ENCODE measurements at places on chromosomes 6 and 20.

- no peak for DNase-seq
Observed at GRCh38 chr6:147119310-147119709, 84.9 kb upstream of the STXBP5 start.

GRCh38 chr6:134593887-134594286, 276.0 kb upstream of the SGK1 start:
- DNase-seq = no peak

- DNase-seq = no peak
Observed at GRCh38 chr6:144990784-144991183, 705.6 kb downstream of the UTRN start.

DNA sequence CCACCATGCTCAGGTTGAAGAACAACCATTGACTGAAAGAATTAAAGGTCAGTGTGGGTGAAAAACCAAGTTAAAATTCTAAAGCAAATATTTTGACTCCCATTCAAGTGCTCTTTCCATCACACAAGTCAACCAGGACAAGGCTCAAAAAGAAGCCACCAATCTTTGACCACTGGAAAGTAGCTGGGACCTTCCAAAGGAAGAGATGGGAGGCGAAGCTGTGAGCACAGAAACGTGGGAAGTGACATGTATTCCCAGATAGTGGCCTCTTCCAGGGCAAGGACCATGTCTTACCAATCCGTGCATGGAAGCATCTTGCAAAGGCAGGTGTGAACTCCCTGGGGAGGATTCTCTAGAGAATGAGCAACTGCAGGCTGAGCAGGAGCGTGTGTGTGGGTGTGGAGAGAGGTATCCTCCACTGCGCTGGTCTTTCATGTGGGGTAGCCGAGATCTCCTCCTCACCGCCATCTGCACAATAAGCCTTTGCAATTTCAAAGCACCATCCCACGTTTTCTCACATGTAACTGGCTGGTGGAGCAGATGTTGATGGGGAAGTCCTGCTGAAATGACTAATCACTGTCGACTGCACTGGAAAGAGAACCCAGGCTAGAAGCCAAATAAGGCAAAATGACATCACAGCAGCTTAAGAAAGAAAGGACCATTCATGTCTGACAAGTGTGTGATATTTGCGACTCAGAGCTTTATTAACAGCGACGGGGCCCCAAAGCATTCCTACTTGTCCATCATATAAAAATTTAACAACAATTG, 189.4 kb upstream of the RREB1 start:
- peak; percentile 79 for DNase-seq

GRCh38 chr6:128439627-128440026, 80.8 kb downstream of the PTPRK start:
- DNase-seq = no peak

- DNase-seq = peak; percentile 45
Observed at GRCh38 chr6:30493643-30494250, 4.4 kb downstream of the HLA-E start.

DNA sequence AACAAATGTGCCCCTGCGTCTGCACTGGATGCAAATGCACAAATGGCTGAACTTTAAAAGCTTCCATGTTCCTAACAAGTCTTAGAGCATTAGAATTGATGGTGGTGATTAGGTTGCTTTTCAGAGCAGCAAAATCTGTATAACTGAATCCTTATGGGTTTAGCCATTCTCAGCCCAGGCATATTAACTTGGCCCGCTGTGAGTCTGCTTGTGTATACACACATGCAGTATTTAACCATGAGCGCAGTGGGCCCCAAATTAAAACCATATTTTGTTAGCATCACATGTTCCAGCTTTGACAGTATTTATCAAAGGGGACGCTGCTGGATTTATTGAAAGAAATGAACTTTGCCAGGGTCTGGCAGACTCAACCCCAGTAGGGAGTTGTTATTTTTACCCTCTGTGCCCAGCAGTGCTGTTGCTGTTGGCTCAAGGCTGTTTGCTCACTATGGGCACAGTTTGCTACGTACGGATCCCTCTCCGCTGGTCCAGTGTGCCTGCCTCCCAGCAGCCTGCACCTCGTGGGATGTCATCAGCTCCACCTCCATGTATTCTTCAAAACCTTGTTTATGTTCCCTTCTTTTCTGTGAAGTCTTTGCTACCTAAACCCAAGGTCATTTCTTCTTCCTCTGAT, 144.7 kb downstream of the QRSL1 start:
- no peak for DNase-seq

DNA sequence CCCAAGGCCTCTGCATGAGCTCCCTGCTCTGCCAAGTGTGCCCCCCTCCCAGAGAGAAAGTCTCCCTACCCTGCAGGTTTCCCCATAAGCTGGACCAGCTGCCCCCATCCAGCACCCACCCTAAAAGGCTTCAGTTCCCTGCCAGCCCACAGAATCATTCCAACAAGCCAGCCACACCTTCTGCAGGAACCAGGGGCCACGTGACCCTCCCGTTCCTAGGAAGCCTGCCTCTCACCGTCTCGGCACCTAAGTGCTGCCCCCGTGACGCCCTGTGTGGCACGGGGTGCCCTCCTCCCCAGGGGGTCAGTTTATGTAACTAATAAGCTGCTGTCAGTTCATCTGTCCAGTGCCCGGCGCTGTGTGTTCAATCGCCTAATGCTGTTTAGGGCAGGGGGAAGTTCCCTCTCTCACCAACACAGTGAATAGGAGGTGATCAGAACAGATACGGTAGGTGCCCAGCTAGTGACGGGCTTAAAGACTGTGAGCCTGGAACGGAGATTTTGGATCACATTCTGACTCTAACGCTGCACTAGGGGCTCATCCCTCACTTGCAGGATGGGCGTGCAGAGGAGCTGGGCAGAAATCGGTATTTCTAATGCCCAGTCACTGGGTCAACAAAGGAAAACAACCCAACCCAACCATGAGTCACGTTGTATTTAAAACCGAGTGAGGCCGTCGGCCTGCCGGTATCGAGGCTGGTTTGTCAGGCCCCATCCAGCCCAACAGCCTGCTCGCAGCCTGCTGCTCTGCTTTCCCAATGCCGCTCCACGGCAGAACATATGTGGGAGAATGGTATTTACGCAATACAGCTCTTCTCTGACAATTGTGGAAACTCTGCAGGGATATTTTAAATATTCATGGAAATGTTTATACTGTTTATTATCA, 56.0 kb downstream of the RAMACL start:
- no peak for DNase-seq

DNA sequence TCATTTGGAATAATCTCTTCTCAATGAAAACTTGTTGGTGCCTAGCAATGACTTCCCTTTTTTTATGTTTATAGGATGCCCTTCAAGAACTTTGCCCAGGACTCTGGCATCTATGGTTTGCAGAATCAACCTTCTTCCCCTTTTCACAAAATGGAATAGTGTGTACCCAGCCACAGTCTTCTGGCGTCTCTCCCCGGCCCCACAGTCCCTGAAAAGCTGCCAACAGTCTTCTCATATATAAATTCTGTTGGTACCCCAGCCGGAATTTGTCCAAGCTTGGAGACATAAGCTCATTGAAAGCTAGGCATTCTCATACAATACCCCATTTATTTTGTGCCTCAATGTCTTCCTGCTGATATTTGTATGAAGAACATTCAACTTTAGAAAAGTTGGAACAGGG, 26.4 kb upstream of the MCM3 start:
- DNase-seq = no peak

DNA sequence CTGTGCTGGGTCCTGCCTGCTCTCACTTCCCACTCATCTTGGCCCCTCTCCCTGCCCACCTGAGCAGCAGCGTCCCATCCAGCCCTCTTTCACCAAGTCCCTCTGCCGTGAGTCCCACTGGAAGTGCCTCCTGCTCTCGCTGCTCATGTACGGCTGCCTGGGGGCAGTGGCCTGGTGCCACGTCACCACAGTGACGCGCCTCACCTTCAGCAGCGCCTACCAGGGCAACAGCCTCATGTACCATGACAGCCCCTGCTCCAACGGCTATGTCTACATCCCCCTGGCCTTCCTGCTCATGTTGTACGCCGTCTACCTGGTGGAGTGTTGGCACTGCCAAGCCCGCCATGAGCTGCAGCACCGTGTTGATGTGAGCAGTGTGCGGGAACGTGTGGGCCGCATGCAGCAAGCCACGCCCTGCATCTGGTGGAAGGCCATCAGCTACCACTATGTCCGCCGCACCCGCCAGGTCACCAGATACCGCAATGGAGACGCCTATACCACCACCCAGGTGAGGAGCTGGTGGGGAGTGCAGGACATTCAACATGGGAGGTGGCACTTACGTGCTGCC, 2.8 kb downstream of the TMEM151B start:
- DNase-seq = no peak

DNA sequence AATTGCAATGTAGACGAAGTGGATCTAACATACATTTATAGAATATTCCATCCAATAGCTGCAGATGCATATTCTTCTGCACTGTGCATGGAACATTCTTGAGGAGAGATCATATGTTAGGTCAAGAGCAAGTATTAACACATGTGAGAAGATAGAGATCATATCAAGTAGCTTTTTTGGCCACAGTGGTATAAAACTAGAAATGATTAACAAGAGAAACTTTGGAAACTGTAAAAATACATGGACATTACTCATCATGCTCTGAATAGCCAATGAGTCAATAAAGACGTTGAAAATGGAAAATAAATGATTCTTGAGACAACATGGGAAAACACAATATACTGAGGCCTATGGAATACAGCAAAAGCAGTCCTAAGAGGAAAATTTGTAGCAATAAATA, 94.2 kb downstream of the STXBP5 start:
- no peak for DNase-seq

DNA sequence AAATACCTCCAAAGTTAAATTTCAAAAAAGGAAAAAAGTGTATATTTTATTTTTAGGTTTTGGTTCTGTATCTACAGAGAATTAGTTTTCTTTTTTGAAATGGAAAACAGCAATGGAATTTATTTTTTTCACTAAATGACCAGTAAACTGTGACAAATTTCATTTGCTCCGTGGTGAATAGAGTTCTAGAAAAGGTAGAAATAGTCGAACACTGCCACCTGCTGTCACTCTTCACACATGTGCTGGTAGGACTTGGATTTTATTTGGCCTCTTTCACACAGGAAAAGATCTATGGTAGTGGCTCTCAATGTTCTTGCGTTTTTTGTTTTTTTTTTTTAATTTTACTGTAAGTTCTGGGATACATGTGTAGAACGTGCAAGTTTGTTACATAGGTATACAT, 312.5 kb downstream of the EYA4 start:
- no peak for DNase-seq

DNA sequence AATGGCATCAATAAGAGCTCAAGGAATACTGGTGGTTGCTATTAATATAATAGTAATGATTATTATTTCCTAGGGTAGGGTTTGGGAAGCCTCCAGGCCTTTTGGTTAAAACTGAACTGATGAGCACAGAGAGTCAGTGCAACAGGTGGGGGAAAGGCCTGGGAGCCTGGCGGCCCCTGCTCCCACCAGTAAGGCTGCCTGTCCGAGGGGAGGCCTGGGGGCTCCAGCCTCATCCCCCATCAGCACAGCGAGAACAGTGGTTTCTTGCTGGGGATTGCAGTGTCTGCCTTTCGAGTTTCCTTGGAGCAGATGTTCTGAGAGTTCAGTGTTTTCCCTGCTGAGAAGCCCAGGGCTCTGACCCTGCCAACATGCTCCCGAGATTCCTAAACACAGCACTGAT, 340.4 kb downstream of the CDH26 start:
- DNase-seq = no peak

GRCh38 chr6:169473663-169474062, 220.0 kb upstream of the THBS2 start:
- no peak for DNase-seq

DNA sequence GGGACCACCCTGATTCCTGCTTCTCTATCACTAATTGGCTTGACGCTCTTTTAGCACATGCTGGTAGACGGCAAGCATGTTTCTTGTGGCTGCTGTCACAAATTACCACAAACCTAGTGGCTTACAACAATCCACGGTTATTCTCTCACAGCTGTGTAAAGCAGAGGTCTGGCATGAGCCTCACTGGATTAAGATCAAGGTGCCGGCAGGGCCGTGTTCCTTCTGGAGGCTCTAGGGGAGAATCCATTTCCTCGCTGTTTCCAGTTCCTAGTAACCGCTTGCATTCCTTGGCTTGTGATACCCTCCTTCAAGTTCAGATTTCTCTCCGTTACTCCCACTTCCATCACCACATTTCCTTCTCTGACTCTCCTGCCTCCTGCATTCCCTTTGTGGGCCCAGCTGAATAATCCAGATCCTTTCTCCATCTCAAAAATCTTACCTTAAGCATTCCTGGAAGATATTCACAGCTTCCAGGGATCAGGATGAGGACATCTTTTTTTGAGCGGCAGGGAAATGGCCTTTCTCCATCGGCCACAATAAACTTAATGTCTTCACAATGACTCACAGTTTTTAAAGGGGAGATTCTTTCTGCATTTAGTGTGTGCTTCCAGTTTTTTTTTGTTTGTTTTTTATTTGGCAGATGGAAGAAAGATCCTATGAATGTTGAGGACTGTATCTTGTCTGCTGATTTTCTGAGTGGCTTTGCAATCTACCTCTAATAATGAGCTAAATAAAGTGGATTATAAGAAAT, 39.9 kb downstream of the BMP6 start:
- DNase-seq = no peak

All from activated naive CD4-positive, alpha-beta T cell treated with Interleukin-2 at 50 U/mL for 16 hours (primary cell).